Activated CD4-positive, alpha-beta T cell treated with anti-CD3 and anti-CD28 coated beads, Interleukin-2, amount 10 ng/mL, durations not matched to agents 7 days and 5 days (primary cell): ENCODE measurements at places on chromosomes 5 and 9.

DNA sequence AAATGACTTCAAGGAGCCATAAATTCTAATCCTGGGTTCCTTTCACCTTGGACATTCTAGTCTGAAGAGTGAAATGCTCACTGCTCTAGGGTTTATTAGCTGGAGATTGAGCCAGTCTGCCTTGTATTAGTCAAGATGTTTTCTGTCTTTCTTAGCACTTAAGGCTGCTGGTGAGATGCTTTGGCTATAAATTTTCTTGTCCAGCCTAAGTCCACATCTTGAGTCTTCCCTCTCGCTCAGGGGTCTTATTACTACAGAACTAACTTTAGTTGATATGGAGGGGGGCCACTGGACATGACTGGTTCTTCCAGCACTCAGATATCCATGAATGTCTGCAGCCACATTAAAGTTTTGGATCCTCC is 316.4 kb downstream of the ARHGAP26 start:
- DNase-seq = no peak

- no peak for DNase-seq
Measured at GRCh38 chr9:92035687-92036410, 79.4 kb downstream of the SPTLC1 start.

DNA sequence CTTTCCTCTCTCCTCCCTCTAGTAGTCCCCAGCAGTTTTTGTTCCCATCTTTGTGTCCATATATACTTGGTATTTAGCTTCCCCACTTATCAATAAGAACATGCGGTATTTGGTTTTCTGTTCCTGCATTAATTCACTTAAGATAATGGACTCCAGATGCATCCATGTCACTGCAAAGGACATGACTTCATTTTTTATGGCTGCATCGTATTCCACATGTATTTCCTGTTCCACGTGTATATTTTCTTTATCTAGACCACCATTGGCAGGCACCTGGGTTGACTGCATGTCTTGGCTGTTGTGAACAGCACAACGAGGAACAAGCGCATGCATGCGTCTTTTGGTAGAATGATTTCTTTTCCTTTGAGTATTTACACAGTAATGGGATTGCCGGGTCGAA is 6.2 kb downstream of the ZNF79 start:
- no peak for DNase-seq

GRCh38 chr5:167823405-167823804 is 468.0 kb upstream of the WWC1 start:
- no peak for DNase-seq

DNA sequence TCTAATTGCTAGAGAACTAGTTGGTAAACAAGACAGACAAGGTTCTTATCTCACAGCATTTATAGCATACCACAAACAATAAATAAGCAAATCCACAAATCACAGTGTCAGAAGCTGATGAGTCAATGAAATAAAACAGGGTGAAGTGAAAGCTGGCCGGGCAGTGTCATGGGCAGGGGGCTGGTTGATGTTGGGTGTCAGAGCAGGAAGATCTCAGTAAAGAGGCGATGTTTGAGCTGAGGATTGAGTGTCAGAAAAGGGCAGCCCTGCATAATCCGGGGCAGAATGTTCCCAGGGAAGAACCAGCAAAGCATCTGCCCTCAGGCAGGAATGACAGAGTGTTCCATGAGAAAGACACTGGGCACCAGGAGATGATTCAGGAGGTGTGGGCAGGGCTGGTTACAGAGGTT is 183.4 kb downstream of the GOLPH3 start:
- DNase-seq = no peak

DNA sequence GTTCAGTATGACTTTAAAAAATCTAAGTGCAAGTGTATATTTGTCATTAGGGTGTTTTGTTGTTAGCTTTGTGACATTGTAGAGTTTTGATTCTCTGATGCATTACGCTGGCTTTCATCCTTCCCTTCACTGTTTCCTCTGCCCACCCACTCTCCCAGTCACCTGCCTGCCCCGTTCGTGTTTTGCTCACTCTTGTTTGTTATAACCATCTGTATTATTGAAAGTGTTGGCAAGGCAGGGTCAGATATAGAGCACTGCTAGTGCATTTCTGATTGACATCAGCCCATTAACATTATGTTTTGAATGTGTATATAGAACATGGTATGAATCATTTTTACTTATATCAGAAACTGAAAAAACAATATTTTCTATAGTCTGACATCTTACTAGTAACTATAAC is 27.3 kb downstream of the SCGB3A1 start:
- DNase-seq = no peak

DNA sequence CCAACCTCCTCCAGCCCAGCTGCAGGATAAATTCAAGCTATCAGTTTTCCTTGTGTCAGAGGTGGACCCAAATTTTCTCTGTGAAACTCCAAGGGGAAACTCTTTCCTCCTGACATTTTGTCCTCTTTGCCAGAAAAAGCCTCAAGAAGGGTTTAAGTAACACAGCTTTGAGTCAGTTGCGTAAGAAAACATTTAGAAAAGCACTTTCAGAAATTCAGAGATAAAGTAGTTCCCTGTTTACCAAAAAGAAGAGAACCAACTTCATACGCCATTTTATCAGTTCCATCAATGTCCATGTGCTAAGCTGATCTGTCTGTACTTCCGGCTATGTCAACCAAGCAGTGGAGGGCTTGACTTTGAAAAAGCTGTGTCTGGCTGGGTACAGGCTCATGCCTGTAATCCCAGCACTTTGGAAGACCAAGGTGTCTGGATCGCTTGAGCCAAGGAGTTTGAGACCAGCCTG is 19.9 kb upstream of the SUSD1 start:
- DNase-seq = no peak

DNA sequence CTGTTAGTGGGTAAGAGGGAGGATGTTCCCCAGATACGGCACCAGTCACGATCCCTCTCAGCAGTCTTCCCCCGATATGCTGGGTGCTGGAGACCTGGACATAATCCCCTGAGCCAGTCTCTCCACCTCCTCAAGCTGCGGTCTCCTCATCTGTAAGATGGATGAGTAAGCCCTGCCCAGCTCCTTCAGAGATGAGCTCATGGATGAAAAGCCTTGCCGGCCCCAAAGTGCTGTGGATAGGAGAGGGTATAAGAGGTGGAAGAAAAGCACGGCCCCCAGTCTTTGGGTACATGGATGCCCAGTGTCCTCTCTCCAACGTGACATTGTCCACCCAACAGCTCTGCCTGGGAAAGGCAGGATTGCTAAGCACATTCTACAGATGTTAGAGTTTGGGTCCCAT is 4.5 kb downstream of the CAMK2A start:
- no peak for DNase-seq

DNA sequence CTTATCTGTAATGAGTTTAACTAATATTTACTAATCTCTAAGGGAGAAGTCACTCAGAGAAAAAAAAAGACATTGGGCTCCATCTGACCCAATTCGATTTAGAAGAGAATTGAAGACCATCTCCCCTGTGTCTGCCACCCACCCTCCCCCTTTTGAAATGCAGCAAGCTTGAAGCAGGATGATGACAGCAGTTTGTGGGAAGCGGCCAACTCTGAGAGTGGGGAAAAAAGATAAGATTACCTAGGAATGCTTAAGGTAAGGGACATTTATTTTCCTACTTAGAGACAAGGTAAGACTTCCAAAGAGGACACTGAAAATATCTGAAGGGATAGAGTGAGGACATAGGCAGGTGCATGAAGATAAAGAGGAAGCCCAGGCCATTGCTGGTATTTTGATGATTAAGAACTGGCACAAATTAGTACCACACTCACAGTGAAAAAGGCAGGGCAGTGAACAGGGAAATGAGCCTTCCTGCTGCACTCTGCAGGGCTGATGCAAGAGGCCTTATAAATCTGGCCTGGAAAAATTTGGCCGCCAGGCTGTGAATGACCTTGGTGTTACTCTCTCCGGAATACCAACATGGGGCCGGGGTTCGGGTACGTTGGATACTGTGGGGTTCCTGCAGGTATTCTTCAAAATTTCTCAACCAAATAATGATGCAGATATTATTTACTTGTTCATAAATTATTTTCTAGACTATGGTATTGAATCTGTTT is 42.3 kb downstream of the HTR1A start:
- no peak for DNase-seq

- no peak for DNase-seq
Measured at GRCh38 chr9:119868694-119869093, 499.5 kb upstream of the BRINP1 start.

- DNase-seq = no peak
Measured at GRCh38 chr9:136249877-136250559, 4.4 kb upstream of the QSOX2 start.

DNA sequence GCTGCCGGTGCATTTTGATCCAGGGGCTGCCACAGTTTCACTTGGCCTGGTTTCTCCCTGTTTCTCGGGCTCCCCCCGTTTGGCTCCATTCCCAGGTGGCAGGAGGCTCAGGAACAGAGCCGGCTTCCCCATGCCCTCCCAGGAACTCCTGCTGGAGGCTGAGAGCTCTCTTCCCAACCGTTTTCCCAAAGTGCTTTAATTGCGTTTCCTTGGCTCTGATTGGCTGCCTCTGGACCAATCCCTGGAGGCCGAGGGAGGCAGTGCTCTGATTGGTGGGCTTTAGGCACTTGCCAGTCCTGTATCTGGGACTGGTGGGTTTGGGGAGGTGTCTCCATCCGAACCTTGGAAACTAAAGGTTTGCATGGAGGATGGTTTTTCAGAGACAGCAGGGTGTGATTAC is 4.9 kb downstream of the TSPAN17 start:
- no peak for DNase-seq

DNA sequence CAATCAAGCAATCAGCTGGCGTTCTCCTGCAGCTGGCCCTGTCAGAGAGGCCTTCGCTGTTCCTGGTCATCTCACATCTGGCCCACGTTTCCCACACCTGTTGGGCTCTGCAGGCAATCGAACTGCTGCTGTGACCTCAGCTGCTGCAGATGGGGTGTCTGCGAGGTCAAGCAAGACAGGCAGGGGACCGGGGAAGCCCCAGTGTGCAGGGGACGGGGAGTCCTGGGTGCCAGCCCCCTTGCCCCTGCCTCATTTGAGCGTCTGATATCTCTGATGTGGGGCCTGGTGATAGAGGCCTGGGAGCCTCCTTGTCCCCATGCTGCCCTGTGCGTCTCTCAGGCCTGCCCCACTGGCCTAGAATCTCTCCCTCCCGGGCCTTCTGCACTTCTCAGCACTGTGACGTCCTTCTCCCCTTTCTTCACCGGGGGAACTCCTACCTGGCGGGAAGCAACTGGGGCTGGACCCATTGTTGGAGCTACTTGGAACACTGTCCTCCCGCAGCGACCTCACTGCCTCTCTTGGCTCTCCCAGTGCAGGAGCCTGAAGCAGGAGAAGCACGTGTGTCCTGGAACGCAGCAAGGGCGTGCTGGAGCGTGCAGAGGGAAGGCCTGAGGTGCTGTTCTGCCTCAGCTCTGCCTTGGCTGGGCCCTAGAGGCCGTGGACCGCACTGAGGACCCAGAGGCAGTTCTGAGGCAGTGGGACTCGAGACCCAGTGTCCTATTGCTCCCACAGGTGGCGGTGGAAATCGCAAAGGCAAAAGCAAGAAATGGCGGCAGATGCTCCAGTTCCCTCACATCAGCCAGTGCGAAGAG is 3.9 kb downstream of the GRK6 start:
- peak; percentile 7 for DNase-seq

GRCh38 chr9:108543251-108543778 is 312.5 kb downstream of the ACTL7B start:
- DNase-seq = no peak

GRCh38 chr5:72612810-72613209 is 105.6 kb upstream of the ZNF366 start:
- no peak for DNase-seq

GRCh38 chr9:69811351-69811868 is 9.2 kb upstream of the CFAP95 start:
- DNase-seq = no peak

GRCh38 chr9:120438836-120439546 is 141.0 kb downstream of the CDK5RAP2 start:
- peak; percentile 23 for DNase-seq
